ENCODE measurements at places on chromosomes 7 and 10.

GRCh38 chr7:12303062-12303461 is 92.0 kb downstream of the TMEM106B start:
- DNase-seq = no peak

DNA sequence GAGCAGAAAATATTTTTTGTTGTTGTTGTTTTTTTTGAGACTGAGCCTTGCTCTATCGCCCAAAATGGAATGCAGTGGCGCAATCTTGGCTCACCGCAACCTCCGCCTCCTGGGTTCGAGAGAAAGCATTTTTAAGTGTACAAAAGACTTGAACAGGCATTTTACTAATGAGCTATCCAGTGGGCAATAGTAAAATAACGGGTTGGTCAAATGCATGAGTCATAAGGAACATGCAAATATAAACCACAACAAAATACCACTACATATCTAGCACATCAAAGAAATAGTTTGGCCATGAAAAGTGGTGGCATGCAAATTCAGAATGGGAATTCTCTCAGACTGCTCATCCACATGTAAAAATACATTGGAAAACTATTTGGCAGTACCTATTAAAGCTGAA is 71.7 kb upstream of the TMEM106B start:
- no peak for DNase-seq

- no peak for DNase-seq
Measured at GRCh38 chr7:35032166-35032565, 5.1 kb downstream of the DPY19L1 start.

GRCh38 chr10:67788028-67788886 is 49.7 kb downstream of the DNAJC12 start:
- DNase-seq = no peak

- no peak for DNase-seq
Measured at GRCh38 chr10:122139627-122140170, 131.4 kb upstream of the BTBD16 start.

All from fibroblast of skin of right quadriceps (primary cell).